ENCODE measurements at places on chromosomes 7 and 10.

DNA sequence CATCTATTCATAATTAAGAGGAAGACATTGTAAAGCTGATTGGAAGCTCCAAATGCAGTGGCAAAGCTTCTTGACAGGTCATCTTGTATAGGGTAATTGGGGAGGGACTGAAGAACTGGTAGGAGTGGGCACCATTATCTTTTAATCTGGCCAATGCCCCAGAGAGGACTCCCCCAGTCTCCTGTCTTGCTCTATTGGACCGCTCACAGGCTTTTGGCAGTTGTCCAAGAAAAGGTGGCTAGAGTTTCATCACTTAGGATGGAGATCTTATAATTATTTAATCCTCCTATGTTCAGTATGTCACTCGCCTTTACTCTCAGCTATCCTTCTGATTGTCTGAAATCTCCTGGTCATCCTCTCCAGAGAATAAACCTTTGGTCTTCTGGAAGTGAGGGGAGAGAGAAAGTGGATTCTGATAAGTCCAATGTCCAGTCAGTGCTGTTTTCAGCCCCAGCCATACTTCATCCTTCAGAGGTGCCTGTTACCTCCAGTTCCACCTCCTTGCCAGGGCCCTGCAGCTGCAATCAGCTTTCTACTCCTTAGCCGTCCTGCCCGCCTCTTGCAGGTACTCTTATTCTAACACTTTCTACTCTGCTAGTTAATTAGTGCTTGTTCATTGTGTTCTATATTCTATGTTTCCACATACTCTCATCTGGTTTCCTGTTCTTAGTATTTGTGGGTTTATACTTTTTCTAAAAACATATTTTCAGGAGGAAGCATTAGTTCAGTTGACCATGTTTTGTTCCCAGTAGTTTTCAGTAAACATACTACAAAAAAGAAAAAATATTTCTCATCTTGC is 241.6 kb downstream of the NSUN6 start:
- DNase-seq: peak; percentile 3

DNA sequence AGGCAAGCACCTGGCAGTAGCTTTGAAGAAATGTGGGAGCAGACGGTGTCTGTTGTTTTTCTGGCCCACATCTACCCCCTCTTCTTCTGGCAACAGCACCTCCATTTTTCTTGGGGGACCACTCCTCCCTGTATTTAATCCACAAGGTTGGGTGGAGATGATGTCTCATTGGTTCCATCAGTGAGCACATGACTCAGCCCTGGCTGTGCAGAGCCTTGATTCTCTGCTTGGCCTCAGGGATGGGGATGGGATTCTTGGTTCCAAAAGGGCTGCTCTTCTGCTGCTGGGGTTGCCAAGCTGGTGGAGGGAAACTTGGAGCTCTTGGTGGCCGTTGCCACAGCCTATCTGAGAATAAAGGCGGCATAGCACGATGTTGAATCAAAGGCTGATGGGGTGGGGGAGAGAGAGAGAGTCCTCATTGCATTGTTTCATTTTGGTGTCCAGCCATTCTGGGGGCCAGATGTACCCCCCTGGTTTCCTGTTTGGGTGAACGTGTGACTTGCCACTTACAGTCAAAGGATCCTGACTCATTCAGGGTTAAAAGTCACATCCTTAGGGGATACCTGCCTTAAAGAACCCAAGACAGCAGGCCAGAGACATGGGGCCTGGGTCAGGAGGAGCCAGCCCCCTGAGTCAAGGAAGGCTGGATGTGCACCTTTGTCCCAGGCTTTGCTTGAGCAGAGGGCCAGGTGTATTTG is 25.9 kb downstream of the GRK5 start:
- DNase-seq: no peak

DNA sequence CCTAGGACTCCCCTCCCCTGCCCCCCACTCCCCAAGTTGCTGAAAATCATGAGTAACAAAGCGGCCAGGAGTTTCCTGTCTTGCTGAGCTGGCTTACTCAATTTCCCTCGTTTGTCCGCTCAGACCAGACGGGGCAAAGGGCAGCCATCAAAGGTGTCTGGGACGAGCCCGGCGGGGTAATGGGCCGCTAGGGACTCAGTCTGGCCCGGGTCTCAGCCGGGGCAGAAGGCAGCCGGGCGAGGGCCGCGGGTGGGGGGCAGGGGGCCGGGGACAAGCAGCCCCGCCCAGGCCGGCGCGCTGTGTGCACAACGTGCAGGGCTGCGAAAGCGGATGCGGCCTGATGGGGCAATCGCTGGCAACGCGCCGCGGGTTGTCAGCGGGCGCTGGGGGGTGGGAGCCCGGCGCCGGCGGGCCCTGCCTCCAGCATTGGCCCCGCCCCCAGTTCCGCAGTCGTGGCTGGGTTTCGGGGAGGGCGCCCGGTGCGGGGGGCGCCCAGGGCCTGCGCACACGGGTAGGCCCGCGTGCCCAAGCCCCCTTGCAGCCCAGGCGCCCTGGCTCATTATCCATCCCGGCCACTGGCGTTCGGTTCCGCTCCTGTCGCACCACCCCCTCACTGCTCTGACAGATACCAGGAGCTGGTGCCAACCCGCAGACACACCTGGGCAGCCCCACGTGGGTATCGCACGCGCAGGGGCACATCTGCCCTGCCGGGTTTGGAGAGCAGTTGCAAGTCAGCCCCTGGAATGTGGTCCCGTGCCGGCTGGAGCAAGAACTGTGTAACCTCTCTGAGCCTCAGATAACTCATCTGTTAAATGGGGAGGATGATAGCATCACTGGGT is 35.1 kb downstream of the DNAJB12 start:
- DNase-seq: peak; percentile 91

GRCh38 chr10:125549653-125550052 is 133.3 kb downstream of the TEX36 start:
- no peak for DNase-seq

DNA sequence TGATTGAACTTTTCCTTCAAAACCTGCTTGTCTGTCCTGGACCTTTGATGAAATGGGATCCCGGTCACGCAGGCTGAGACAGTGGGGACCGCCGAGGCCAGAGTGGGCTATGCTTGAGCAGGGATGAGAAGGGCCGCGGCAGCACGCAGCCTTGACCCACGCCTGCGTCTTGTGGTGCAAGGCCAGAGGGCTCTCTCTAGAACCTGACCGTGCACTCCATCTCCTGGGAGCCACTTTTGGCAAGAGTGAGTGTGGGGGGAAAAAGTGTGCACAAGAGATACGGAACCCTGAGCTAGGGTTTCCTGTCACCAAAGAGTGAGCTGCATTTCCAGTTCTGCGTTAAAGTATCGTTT is 42.4 kb downstream of the WIPI2 start:
- DNase-seq: no peak

DNA sequence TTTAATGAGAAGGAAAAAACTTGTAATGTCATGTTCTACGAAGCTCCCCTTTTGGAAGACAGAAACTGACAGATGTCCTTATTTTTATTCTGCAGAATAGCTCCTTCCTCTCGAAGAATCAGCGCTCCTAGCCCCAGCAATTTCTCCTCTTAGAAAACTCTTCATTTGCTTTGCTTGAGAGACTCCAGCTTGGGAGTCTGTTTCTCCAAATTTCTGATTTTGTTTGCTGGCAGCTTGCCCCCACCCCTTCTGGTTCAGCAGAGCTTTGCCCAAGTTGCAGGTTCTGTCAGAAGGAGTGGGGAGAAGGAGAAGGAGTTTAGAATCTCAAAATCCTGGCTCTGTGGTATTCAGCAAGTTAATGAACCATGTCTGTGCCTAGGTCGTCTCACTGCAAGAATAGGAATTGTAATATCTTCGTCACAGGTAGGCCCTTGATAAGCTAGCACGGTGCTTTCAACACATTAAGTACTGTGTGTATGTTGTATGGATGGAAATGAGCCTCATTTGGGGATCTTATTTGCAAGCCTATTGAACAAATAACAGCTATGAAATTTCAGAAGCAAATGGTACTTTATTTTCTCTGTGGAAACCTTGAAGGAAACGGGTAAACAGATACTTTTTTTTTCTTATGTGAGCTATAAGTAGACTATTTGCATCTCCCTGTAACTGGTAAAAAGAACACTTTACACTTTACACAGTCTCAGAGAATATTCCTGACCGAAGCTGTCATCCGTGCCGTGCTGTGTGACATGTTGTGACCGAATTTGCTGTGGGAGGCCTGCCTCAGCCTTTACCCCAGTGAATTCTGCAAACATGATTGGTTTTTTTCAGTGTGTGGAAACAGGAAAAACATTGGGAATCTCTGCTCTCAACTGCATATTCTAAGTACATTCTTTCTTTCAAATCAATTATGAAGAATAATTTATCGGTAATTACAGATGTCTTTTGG is 290.9 kb downstream of the CAMK1D start:
- peak; percentile 32 for DNase-seq

DNA sequence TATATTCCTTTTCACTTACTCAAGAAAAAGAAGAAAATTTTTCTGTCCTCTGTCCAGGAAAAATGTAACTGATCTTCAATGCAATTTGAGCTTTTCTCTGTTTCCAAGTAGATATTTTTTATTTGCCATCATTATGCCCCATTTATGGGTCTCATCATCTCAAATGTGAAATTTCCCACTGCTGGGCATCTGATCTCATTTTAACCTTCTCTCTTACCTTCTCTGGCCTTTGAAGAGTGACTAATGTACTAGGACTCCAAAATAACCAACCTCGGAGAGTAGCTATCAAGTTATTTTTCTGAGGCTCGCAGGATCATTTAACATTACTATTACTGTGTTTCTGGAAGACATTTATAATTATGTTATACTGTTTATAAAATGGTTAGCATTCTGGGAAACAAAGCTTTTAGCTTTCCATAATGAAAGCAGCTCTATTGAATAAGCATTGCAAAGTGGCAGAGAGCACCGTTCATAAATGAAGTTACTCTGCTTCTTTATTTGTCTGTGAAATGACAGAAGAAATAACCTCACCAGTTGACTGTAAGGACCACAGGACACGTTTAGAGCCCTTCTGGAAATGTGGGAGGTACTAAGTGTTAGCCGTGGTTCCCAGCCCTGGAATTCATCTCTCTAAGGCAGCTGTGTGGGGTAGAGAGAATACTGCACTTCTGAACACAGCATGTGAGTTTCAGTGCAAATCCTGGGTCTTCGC is 33.3 kb upstream of the NMT2 start:
- no peak for DNase-seq

GRCh38 chr7:28862595-28863272 is 95.4 kb downstream of the TRIL start:
- DNase-seq: no peak

All from NCI-H69 (cell line).